ENCODE measurements at places on chromosomes 11 and 22.
A peak's percentile ranks its signal among the peaks of the same experiment; 100 is the strongest.

DNA sequence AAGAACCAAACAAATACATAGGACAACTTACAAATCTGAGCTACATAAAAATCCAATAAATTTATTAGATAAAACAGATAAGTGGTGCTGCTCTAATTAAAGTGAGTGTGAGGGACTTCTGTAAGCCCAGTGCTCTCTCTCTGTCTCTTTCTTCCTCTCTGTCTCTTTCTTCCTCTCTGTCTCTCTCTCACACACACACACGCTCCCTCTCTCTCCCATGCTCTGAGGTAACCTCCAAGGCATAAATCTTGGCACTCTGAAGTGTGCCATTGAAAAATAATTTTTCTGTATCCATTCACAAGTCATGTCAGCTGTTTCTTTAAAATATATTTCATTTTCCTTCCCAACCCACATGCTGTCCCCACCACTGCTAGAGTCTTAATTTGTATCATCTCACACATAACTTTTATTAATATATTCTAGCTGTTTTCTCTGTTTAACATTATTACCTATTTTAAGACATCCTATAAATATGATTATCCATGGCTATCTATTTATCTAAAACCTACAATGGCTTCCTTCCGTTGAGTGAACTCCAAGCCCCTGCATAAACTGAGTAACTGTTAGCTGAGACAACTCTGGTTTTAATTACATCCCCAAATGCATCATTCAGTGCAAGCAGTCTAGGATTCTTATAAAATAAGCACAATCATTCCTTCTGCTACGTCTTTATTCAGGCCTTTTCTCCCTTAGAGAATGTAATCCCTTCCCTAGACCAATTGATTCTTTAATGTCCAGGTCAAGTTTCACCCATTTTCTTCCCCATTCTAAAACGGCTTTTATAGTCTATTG, 57.4 kb upstream of the SLC5A12 start:
- no peak for DNase-seq

DNA sequence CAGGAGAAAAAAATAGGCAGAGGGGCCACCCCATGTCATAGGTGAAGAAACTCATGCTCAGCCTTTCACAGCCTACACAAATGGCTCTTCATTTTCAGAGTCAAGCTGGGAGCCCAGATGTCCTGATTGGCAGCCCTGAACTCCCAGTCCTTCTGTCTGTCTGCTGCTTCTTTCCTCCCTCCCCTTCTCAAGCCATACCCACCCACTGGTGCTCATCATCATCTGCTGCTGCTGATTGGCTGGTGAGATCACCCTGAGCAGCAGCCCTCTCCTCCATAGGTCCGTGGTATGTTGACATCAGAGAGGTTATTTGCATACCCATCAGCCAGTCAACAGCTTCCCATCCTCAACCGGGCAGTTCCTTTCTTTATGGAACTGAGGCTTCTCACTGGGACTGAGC, 46.1 kb upstream of the PRDM11 start:
- DNase-seq = peak; percentile 15

DNA sequence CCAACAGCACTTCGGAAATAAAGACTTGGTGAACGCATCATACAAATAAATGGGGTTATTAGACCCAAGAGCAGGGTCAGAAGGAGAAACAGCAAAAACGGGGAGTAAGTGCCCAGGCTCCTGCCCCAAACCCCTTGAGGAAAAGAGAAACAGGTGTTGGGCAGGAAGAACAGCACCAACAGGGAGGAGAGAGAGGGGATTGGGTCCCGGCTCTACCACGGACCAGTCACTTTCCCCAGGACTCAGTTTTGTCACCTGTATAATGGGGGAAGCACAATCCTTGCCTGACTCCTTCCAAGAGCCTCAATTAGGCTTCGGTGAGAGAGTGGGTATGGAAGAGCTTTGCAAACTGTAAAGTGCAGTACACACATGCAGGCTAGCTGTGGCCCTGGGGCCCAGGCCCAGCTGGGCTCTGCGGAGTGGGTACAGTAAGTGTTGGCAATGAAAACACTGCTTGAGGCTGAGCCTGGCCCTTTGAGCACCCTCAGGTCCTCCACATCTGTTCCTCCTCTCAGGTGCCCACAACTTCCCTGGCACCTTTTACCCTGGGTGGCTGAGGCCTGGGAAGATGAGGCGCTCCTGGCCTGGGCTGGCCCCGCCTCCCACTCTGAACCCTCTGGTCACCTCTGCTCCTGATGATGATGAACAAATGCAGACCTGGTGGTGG, 8.9 kb downstream of the SLC29A2 start:
- no peak for DNase-seq

DNA sequence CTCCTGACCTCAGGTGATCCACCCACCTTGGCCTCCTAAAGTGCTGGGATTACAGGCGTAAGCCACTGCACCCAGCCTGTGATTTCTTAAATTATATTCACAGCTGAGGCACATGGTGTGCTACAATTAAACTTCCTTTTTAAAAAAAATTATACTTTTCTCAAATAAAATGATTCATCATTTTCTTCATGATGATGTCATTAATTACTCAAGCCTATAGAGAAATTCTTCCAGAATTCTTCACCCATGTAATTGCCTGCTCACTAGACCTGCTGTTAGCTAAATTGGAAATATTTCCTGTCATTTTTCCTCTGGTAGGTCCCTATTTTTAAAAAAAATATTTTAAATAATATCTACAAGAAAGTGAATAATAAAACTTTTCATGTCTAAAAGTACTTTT, 440.0 kb upstream of the ANO3 start:
- DNase-seq = no peak

DNA sequence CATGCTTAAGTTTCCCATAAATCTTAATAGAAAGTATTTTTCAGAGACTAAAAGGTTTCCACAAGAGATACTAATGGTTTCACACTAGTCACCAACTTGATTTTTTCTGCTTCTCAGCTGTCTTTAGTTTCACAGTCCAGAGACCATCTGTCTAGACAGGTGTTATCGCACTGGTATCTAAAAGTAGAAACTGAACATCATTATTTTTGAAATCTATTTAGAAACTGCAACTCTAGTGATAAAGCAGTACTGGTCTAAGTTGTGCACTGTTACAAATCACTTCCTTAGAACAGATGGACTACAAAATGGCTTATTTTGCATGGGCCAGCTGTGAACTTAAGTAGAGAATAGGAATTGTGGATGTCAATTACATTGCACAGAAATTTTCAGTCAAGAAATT, 78.0 kb downstream of the CNTN5 start:
- DNase-seq = no peak

DNA sequence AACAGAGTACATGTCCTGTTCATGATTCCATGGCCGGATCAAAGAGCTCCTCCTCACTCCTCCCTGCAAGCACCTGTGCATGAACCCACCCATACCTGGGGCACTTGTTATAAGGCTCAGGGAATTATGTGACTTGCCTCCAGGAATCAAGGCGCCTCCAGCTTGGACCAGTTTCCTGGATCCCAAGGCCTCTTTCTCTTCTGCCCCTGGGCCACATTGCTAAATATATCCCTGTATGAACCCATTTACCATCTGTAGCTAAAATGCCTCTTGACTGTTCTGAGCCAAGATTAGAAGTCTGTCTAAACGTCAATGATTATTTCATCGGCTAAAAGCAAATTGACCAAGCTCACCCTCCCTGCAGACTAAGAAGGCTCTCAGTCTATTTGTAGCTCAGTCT, 135.6 kb downstream of the KIRREL3 start:
- DNase-seq = no peak

DNA sequence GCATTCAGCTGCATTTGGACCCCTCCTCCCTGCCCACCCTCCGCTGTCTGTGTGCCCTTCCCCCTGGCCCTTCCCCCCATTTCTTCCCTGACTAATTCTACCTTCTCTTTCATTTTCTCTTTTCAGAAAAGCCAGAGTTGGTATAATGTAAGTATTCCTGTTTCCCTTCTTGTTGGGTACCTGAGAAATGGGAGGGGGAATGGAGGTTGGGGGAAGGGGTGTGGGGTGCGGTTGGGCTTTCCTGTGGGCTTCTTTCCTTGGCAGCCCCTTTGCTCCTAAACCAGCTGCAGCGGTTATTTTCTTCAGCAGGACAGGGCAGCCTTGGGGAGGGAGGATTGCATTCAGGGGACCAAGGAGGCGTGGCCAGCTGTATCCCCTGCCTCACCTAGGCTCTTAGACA, 70.2 kb downstream of the SCN3B start:
- no peak for DNase-seq

GRCh38 chr11:43830928-43831440, 49.6 kb upstream of the ALKBH3 start:
- DNase-seq = no peak

DNA sequence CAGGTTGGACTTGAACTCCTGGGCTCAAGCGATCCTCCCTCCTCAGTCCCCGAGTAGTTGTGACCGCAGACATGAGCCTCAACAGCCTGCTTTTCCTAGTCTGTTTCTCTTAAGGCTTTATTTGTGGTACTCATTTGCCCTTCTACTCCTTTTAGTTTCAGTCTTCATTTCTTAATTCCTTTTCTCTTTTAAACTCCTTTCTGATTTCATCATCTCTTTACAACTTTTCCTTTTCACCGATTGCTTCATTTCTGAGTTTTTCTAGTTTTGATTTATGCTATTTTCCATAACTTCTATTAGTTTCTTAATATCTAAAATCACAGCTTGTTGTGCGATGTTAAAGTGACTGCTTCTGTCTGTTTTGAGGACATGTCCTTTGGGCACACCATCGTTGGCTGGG, 17.3 kb upstream of the MRGPRF start:
- DNase-seq = no peak

DNA sequence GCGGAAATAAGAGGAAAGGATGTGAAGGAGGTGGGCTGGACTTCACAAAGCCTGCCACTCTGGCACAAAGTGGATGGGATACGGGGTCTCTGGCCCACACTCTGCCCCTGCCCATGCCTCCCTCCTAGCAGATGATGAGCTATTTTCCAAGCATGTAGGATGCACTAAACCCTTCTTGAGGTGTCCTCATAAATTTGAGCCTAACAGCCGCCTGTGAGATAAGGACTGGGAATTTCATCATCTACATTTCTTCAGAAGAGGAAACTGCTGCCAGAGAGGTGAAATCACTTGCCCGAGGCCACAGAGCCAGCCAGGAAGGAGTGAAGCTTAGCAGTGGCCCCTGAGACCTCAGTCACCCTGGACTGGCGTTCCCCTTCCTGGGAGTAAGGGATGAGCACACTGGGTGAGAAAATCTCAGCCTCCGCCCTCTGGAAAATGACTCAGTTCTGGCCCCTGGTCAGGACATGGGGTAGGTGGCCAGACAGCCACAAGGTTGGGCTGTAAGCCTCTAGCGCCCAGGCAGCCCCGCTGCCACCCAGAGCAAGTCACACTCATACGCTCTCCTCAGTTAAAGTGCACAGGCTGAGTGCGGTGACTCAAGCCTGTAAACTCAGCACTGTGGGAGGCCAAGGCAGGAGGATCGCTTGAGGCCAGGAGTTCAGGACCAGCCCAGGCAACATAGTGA, 27.9 kb downstream of the MB start:
- no peak for DNase-seq

Data from NCI-H1436 (cell line).